ENCODE measurements at places on chromosomes 13 and 19.
A peak's percentile ranks its signal among the peaks of the same experiment; 100 is the strongest.

DNA sequence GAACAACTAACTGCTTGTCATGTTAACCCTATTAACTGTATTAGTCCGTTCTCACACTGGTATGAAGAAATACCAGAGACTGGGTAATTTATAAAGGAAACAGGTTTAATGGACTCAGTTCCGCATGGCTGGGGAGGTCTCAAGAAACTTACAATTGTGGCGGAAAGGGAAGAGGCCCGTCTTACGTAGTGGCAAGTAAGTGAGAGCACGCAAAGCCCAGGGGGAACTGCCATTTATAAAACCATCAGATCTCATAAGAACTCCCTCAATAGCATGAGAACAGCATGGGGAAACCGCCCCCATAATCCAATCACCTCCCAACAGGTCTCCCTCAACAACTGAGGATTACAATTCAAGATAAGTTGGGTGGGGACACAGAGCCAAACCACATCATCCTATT is 34.7 kb downstream of the PHF11 start:
- H3K36me3 ChIP-seq = peaks cover 19% of the 10 kb centered on the region
- no peak for DNase-seq
- H3K4me1 ChIP-seq = peaks cover 8% of the 10 kb centered on the region
- no peak overlapping the region for H3K4me3 ChIP-seq
- no peaks in the 10 kb centered on the region for H3K27me3 ChIP-seq
- peak overlapping the region; percentile 57 for H3K27ac ChIP-seq

GRCh38 chr19:3248728-3249326 is 24.4 kb downstream of the CELF5 start:
- no peaks in the 10 kb centered on the region for H3K4me1 ChIP-seq
- no peak for DNase-seq
- H3K36me3 ChIP-seq = no peaks in the 10 kb centered on the region
- H3K4me3 ChIP-seq = no peak overlapping the region
- peaks cover 5% of the 10 kb centered on the region for H3K27me3 ChIP-seq

- DNase-seq = no peak
- no peak overlapping the region for H3K27ac ChIP-seq
- peaks cover 4% of the 10 kb centered on the region for H3K36me3 ChIP-seq
- peaks cover 6% of the 10 kb centered on the region for H3K27me3 ChIP-seq
- no peak overlapping the region for H3K4me3 ChIP-seq
Measured at GRCh38 chr19:18309525-18310064, 13.3 kb downstream of the LSM4 start.

GRCh38 chr13:26813321-26813979 is 52.9 kb upstream of the GPR12 start:
- no peak for DNase-seq
- no peaks in the 10 kb centered on the region for H3K4me1 ChIP-seq
- H3K27ac ChIP-seq = no peak overlapping the region
- no peaks in the 10 kb centered on the region for H3K36me3 ChIP-seq
- peaks cover 8% of the 10 kb centered on the region for H3K27me3 ChIP-seq
- H3K4me3 ChIP-seq = no peak overlapping the region

DNA sequence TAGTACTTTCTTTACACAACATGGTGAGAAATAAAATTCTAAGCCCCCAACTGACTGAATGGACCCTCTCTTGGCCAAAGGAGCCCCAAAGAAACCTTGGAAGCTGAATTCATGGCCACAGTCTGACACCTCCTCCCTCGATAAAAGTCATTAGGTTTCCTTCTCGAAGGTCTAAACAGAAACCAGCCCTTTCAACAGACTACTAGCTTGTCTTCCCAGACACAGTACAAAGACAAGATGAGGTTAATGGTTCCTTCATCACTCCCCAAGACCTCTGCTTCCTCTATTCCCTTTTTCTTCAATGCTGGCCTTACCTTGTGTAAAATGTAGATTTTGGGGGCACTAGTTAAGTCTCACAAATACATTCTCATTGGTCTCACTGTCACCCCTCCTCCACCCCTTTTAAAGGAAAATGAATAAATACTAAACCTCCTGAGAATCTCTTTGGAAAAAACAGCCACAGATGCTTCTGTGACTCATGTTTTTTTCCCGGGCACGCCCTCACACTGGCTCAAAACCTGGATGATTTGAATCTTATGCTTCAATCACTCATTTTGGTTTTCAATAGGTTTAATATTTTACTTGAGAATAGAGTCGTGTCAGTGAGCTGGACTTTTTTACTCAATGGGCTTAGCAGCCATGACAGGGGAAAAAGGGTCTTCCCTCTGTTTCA is 65.8 kb upstream of the MED4 start:
- H3K27ac ChIP-seq = peak overlapping the region; percentile 9
- DNase-seq = no peak
- no peak overlapping the region for H3K4me3 ChIP-seq
- H3K4me1 ChIP-seq = peaks cover 40% of the 10 kb centered on the region

GRCh38 chr19:17086120-17086519 is 10.5 kb downstream of the MYO9B start:
- H3K36me3 ChIP-seq = peaks cover 4% of the 10 kb centered on the region
- no peaks in the 10 kb centered on the region for H3K27me3 ChIP-seq
- DNase-seq = no peak
- no peak overlapping the region for H3K27ac ChIP-seq
- H3K4me3 ChIP-seq = no peak overlapping the region

GRCh38 chr13:23141964-23142363 is 38.8 kb upstream of the SGCG start:
- no peak overlapping the region for H3K4me3 ChIP-seq
- peaks cover 5% of the 10 kb centered on the region for H3K27me3 ChIP-seq
- H3K36me3 ChIP-seq = no peaks in the 10 kb centered on the region

- H3K27me3 ChIP-seq = peaks cover 15% of the 10 kb centered on the region
- no peak for DNase-seq
- no peaks in the 10 kb centered on the region for H3K4me1 ChIP-seq
Measured at GRCh38 chr19:15962319-15962718, 13.5 kb downstream of the OR10H4 start.

DNA sequence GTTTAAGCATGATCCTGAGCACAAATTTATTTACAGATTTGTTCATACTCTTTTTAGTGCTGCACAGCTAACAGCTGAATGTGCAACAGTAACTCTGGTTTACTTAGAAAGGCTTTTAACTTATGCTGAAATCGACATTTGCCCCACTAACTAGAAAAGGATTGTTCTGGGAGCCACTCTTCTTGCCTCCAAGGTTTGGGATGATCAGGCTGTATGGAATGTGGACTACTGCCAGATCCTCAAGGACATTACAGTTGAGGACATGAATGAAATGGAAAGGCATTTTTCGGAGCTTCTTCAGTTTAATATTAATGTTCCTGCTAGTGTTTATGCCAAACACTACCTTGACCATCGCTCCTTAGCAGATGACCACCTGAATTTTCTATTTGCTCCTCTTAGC is 16.0 kb downstream of the ZNF100 start:
- H3K27ac ChIP-seq = no peak overlapping the region
- peaks cover 73% of the 10 kb centered on the region for H3K36me3 ChIP-seq
- H3K4me1 ChIP-seq = peaks cover 36% of the 10 kb centered on the region

- H3K36me3 ChIP-seq = no peaks in the 10 kb centered on the region
- H3K4me3 ChIP-seq = no peak overlapping the region
- DNase-seq = no peak
- no peaks in the 10 kb centered on the region for H3K27me3 ChIP-seq
Measured at GRCh38 chr13:80070024-80070703, 270.8 kb downstream of the SPRY2 start.

DNA sequence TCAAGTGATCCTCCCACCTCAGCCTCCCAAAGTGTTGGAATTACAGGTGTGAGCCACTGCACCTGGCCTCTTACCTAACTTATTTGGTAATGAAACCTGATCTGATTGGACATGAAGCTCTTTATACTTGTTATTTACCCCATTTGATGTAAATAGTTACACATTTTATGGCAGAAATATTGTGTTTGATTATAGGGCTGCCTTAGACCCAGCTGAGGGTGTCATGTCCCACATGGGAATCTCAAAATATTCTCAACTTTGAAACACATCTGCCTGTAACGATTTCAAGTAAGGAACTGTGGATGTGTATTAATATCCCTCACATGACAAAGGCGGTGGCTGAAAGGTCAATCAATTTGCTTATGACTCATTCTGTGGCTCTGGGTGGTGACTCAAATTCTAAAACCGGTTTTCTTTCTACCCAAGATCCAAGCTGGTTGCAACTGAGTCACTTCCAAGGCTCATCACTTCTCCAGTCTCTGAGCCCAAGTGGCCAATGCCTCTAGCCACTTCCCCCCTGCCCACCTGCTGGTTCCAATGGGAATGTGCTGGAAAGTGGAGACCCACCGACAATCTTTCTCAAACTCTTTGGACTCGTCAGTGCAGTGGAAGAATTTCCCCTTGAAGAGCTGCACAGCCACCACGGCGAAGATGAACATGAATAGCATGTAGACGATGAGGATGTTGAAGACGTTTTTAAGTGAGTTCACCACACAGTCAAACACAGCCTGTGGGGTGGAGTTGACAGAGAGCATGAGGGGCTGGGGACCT is 110.9 kb downstream of the IER2 start:
- peaks cover 4% of the 10 kb centered on the region for H3K36me3 ChIP-seq
- no peaks in the 10 kb centered on the region for H3K4me1 ChIP-seq
- no peak for DNase-seq
- H3K4me3 ChIP-seq = no peak overlapping the region
- H3K27me3 ChIP-seq = peaks cover 8% of the 10 kb centered on the region

GRCh38 chr19:5238700-5239099 is 101.9 kb downstream of the PTPRS start:
- no peak for DNase-seq
- no peak overlapping the region for H3K27ac ChIP-seq
- H3K27me3 ChIP-seq = no peaks in the 10 kb centered on the region
- H3K4me1 ChIP-seq = no peaks in the 10 kb centered on the region
- H3K4me3 ChIP-seq = no peak overlapping the region
- no peaks in the 10 kb centered on the region for H3K36me3 ChIP-seq

DNA sequence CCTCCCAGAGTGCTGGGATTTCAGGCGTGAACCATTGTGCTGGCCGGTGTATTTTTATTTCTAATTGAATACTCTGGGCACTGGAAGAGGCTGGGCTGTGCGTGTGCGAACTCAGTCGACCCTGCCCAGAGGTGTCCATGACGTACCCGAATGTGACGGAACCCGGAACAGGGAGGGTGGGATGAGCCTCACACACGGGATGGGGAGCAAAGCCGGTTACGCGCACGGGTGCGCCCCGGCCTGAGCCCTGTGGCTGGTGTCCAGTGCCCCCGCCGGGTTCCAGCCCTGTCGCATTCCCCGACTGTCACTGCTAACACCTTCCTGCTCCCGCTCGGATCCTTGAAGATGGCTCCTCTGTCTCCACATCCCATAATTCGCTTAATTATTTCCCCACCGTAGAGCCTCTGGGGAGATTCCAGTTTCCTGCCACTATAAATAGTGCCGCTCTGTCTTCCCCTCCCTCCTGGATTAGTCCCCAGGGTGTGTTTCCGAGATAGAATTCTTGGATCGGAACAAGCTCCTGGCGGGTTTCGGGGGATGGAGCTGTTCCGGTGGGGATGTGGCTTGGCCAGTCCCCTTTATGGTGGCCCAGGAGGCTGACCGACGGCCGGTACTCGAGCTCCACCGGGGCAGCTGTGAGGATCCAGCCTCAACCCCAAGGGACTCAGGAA is 22.0 kb downstream of the SBNO2 start:
- H3K36me3 ChIP-seq = no peaks in the 10 kb centered on the region
- H3K27ac ChIP-seq = no peak overlapping the region
- peaks cover 1% of the 10 kb centered on the region for H3K27me3 ChIP-seq
- no peak overlapping the region for H3K4me3 ChIP-seq
- no peak for DNase-seq

GRCh38 chr19:920051-920864 is 3.1 kb downstream of the KISS1R start:
- peaks cover 10% of the 10 kb centered on the region for H3K27me3 ChIP-seq
- no peak for DNase-seq
- H3K4me1 ChIP-seq = peaks cover 17% of the 10 kb centered on the region
- H3K27ac ChIP-seq = no peak overlapping the region

DNA sequence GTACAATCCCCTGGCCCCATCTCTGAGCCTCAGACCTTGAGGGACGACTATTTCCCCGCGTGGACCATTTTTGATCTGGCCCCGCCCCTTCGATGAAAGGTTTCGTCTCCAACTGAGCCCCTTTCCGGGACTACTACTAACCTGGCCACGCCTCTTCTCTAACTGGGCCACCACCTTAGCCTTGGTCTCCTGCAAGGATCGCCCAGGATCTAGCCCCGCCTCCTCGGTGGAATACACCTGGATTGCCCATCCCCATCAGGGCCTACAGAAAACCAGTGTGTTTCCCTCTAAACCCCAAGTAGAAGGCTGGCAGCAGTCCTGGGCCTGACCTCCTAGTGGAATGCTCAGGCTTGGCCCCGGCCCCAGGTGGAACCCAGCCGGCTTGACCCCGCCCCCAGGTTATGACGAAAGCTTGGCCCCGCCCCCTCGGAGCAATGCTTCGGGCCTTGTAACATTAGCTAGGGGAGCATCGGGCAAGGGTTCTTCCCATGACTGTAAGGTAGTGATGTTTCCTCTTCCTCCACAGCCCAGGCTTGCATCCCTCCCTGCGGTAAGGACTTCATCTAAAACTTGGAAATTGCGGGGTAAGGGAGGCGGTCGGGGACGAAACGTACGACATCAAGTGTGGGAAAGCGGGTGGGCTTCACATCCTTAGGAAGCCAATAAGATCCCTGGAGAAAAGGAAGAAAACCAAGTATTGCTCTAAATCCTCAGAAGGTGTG is 9.1 kb downstream of the SPACA6 start:
- peak overlapping the region; percentile 90 for H3K4me3 ChIP-seq
- H3K27ac ChIP-seq = no peak overlapping the region
- peaks cover 6% of the 10 kb centered on the region for H3K36me3 ChIP-seq
- peaks cover 44% of the 10 kb centered on the region for H3K4me1 ChIP-seq

DNA sequence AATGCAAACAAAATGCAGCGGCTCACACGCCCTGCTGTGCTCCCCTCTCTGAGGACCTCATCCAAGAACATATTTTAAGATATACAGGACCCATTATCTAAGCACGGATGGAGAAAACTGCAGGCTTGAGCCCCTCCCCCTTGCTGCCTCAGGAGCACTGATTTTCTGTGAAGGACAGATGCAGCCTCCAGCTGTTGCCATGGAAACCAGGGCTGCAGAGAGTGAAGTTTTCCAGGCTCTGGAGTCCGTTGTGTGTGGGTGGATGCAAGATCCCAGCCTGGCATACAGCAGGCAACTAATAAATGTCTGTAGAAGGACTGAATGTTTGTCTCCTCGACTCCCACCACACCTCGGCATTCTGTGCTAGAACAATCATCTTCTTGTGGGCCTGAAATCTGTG is 105.6 kb upstream of the PEG3 start:
- H3K4me1 ChIP-seq = no peaks in the 10 kb centered on the region
- H3K4me3 ChIP-seq = no peak overlapping the region
- no peak overlapping the region for H3K27ac ChIP-seq
- H3K27me3 ChIP-seq = peaks cover 2% of the 10 kb centered on the region

- H3K27me3 ChIP-seq = peaks cover 2% of the 10 kb centered on the region
- H3K4me3 ChIP-seq = no peak overlapping the region
- peaks cover 7% of the 10 kb centered on the region for H3K4me1 ChIP-seq
- peaks cover 4% of the 10 kb centered on the region for H3K36me3 ChIP-seq
- DNase-seq = no peak
Measured at GRCh38 chr19:3768015-3768747, 3.8 kb downstream of the RAX2 start.

Measured in immature natural killer cell (primary cell).